ENCODE measurements at places on chromosomes 11 and 22. TPM values are rescaled to one million over a fixed set of nuclear protein-coding genes. Genes with fewer than 3 reads are reported as not detected.

CTTN gene
- 166 TPM for total RNA-seq

POU2AF1 gene
- 0.11 TPM for total RNA-seq

GDPD4 gene
- total RNA-seq, result not detected

MYBPC3 gene
- not detected for total RNA-seq

PGA4 gene
- total RNA-seq, result 75.7 TPM

C1QTNF6 gene
- 4.6 TPM for total RNA-seq

TPBGL gene
- total RNA-seq, result not detected

NCF4 gene
- 13.7 TPM for total RNA-seq

SH3BP1 gene
- total RNA-seq, result 33.7 TPM

PAAF1 gene
- total RNA-seq, result 36.3 TPM

CABP4 gene
- not detected for total RNA-seq

SESN3 gene
- 15.1 TPM for total RNA-seq

FAM227A gene
- 0.43 TPM for total RNA-seq

ADAMTS15 gene
- total RNA-seq, result 20.4 TPM

DTX4 gene
- 9.6 TPM for total RNA-seq

YPEL1 gene
- total RNA-seq, result 1.1 TPM

MRGPRX4 gene
- total RNA-seq, result not detected

All from ascending aorta (tissue), 2 donors.